ENCODE measurements at places on chromosomes 3 and 15. TPM values are rescaled to one million over a fixed set of nuclear protein-coding genes. Genes with fewer than 3 reads are reported as not detected.

DNA sequence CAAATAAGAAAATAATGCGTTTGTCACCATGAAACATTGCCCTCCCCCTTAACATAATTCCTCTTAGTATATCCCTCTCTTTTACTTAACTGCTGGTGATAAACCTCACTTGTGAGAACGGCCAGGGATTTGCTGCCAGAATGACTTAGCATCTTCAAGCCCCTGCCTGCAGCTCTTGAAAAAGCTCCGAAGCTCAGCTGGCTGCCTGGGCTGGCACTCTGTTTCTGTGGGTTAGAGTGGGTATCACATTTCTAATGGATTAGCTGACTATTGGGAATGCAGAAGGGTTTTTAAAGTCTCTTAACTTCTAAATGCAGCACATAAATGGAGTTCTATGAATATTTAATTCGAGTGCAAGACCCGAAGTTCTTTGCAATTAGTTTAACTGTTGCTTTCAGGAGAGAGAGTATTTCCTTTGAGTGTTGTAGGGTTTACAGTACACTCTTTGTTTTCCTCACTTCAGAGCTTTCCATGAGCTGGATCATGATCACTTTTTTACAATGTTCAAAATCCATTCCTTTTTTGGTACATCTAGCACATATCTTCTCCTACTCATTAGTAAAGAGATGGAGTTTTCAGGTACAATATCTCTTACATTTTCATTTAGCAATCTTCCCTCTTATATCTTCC, 124.7 kb upstream of the RBMS3 start:
- no peak for DNase-seq

Gene SERPINI1
- 10.0 TPM for total RNA-seq

- DNase-seq, result no peak
These were observed 204.4 kb downstream of the OTOL1 start for GRCh38 chr3:161700998-161701397.

- no peak for DNase-seq
These were observed 12.0 kb downstream of the LYSMD4 start for GRCh38 chr15:99721104-99721778.

GRCh38 chr3:124360563-124360962, 368.6 kb upstream of the ROPN1 start:
- no peak for DNase-seq

DNA sequence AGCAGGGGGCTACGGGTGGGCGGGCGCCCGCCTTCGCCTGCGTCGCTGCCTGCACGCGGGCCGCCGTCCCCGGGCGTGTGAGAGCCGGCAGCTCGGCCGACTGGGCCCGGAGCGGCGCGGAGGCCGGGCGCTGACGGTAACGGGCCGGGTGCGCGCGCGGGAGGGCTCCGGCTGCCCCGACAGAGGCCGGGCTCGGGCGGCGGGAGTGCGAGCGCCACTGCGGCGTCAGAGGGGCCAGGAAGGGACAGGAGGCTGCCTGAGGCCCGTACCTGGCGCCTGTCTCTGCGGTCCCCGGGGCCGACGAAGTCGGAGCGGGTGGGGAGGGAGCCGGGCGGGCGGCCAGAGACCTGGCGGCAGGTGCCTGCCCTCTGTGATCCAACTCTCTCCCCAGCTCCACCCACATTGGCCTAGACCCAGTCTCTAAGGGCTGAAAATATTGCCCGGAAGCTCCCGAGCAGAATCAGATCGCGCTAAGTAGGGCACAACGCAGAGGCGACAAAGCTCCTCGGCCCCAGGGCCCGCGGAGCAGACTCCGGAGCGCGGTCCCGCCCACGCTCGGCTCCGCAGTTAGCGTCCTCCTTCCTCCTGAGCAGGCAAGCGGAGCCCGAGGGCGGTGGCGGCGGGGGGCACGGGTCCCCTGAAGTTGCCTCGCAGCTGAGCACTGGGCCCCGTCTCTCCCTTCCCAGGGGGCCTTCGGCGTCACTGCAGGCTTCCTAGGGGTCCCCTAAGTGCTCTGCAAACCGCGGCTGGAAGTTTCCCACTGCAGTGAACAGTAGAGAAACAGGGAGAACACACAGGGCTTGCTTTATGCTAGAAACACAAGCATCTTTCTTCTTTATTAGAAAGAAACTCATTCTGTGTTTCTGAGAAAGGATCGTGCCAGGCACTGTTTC, at the start of gene MAN2A2:
Gene MAN2A2, plus strand, starts transcription at position 463 of the 893 bp plus-strand sequence. CDS start 906 bp downstream, outside the sequence.
- DNase-seq, result no peak

Gene FBXW12
- 0.32 TPM for total RNA-seq

DNA sequence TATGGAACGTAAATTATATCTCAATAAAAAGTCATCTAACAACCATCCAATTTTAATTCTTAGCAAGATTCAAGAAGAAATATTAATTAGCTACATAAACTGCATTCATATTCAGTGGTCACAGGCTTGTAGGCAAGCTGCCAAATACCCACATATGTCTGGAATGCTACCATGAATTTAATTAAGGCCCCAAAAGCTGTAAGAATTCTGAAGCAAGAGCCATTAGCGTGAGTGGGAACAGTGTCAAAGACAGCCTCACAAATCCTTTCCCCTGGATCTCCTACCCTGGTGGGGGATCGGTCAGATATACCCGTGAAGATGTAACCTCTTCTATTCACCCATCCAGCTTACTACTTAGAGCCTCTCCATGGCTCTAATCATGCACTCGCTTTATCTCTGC, 40.0 kb downstream of the ATG7 start:
- no peak for DNase-seq

Gene MKRN3
- total RNA-seq, result 0.95 TPM

Gene CYP8B1
- total RNA-seq, result not detected

DNA sequence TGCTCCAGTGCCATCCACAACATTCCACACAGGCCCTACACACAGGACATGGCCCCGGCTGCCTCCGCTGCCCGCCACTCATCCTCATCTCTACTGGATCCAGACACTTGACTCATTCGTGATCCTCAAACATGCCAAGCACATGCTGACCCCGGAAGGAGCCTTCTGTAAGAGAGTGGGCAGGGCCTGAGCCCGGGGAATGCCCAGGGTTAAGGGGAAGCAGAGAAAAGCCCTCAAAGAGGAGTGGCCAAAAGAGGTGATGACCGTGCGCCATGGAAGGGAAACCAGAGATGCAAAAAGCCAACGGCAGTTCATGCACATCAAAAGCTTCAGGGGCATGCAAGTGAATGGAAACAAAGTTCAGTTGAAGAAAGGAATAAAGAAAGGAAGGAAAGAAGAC, 46.1 kb downstream of the RFTN1 start:
- DNase-seq, result no peak

GRCh38 chr3:27824312-27825200, 102.4 kb upstream of the EOMES start:
- no peak for DNase-seq

- DNase-seq, result no peak
These were observed 12.9 kb downstream of the AMOTL2 start for GRCh38 chr3:134361162-134361835.

Gene ITIH1
- total RNA-seq, result not detected

GRCh38 chr3:51722362-51722761, 15.5 kb downstream of the GRM2 start:
- DNase-seq, result no peak

GRCh38 chr15:96553451-96553850, 223.0 kb downstream of the NR2F2 start:
- DNase-seq, result no peak

DNA sequence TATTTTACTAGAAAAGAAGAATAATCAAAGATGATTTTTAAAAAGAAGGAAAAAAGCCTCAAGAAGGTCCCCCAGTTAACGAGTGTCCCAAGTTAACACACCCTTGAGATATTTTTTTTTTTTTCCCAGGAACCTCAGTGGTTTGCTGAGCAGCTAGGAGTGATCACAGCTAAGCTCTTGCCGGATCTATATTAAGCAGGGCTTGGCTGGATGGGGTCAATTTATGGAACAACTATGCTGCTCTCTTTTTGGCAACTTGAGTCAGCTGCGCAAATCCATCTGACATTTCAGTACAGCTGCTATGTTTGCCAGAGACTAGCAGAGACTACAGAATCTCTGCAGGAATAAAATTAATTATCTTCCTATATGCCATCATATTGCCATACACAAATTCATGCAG, at the start of gene LMOD3:
Gene LMOD3, minus strand, starts transcription at position 193 of the 400 bp plus-strand sequence. CDS start 209 bp downstream, outside the sequence.
- DNase-seq, result no peak

DNA sequence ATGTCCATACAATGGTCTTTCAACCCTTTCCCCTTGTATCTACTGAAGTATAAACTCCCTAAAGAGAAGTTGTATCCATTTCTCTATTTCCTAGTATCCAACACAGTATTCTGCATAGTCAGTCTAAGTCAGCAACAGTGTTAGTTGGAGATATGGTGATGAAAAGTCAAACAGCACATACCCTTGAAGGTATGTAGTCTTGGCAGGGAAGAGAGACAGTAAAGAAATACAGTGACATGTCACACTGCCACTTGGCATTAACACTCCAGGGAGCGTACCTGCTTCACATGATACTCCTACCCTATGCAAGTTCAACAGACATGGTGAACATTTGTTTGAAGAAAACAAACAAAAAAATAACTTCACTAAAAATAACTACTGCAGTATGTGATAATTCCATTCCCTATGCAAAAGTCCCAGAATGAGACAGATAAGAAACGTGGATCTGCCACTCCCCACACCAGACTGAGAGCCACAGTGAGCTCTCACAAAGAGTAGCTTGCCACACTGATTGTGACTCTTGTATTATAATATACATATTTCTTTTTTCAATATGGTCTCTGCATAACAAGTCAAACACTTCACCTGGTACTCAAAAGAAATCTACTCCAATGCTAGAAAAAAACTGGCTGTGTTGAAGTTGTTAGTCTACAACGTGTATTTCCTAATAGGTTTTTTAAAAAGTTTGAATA, 5.9 kb downstream of the PDCD10 start:
- DNase-seq, result no peak

DNA sequence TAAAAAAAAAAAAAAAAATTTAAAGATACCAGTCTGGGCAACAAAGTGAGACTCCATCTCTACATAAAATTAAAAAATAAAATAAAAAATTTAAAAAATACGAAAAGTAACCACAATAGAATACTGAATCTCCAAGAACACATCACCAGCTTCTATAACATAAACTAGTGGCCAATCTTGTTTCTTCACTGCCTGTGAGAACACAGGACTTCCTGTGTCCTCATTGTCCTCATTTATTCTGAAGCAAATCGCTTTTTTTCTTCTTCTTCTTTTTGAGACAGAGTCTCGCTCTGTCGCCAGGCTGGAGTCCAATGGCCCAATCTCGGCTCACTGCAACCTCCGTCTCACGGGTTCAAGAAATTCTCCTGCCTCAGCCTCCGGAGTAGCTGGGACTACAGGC, 28.6 kb upstream of the RAB7A start:
- no peak for DNase-seq

- no peak for DNase-seq
These were observed 48.7 kb upstream of the IREB2 start for GRCh38 chr15:78389322-78389721.

Gene CIB2
- 11.4 TPM for total RNA-seq

GRCh38 chr3:72065236-72065635, 280.3 kb upstream of the PROK2 start:
- no peak for DNase-seq

DNA sequence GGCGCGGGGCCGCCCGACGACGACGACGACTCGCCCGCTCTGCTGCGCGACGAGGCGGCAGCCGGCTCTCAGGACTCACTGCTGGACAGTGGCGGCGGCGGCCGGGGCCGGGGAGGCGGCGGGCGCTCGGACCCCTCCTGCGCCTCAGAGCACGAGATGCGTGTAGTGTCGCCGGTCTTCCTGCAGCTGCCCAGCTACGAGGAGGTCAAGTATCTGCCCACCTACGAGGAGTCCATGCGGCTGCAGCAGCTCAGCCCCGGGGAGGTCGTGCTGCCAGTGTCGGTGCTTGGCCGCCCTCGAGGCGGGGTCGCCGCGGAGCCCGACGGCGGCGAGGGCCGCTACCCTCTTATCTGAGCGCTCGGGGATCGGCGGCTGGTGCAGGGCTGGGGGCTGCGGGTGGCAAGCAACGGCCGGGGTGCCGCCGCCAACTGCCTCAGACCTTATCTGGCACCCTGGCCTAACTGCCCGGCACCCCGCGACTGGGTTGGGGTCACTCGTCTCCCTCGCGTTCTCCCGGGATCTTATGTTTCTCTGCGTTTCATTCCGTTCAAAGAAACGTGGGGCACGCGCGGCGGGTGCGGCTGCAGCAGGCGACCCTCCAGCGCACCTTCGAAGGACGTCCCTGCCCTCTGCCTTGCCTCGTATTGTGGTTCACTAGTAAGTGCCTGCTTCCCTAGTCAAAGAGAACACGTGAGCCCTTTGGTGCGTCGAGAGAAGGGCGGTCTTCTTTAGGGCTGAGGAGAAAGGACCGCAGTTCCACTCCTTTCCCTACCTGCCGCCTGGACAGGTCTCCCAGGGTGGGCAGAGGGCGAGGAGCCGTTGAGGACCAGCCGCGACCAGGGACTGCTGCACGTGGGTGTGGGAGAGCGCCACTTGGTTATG, 1.0 kb downstream of the C3orf80 start:
- no peak for DNase-seq

Gene CCDC54
- not detected for total RNA-seq

- no peak for DNase-seq
These were observed 208.6 kb downstream of the GAP43 start for GRCh38 chr3:115831864-115832263.

GRCh38 chr15:73723191-73723590, 30.0 kb downstream of the INSYN1 start:
- DNase-seq, result no peak

- DNase-seq, result no peak
These were observed 303.8 kb downstream of the CLSTN2 start for GRCh38 chr3:140238646-140239314.

GRCh38 chr15:70166506-70167087, 68.9 kb upstream of the TLE3 start:
- no peak for DNase-seq

Gene ALDH1A2
- total RNA-seq, result 36.0 TPM

DNA sequence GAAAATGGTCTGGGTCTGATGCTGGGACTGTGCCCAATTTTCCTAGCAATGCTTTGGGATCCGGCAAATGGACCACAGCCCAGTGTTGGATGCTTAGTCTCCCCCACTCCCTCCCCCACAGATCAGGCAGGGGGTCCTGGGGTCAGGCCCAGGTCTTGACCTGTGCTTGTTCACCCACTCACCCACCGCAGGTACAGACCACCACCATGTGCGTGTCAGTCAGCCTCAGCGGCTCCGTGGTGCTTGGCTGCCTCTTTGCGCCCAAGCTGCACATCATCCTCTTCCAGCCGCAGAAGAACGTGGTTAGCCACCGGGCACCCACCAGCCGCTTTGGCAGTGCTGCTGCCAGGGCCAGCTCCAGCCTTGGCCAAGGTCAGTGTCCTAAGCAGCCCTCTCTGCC, 10.6 kb downstream of the GRM2 start:
- DNase-seq, result no peak

Gene ITPKA
- 0.37 TPM for total RNA-seq

Gene GOLGA8H
- 1.4 TPM for total RNA-seq

DNA sequence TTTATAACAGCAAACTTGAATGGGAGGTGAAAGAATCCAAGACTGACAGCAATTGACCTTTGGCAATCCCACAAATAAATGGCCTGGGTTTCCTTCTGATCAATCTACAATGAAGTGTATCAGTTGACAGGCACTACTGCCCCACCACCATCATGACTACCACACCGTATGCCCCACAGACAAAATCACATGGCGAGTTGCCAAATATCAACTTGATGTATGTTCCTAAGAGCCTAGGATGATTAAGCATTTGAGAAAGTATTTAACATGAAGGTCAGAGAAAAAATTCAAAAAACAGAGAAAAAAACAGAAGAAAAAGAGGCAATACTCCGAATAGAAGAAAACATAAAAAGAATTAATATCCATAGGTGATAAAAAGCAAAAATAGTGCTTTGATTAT, 215.9 kb upstream of the STAC start:
- no peak for DNase-seq

Gene SKIL
- 124 TPM for total RNA-seq

Gene EPHB3
- 28.0 TPM for total RNA-seq

GRCh38 chr15:51093488-51093838, 1.2 kb downstream of the TNFAIP8L3 start:
- no peak for DNase-seq

Gene USP19
- total RNA-seq, result 30.8 TPM

Gene ISLR
- total RNA-seq, result 110 TPM

Data from urinary bladder (tissue), 4 donors.